ENCODE measurements at places on chromosomes 7 and 10.
A peak's percentile ranks its signal among the peaks of the same experiment; 100 is the strongest.

GRCh38 chr7:152462995-152463708, 27.3 kb upstream of the KMT2C start:
- DNase-seq: peak; percentile 48

DNA sequence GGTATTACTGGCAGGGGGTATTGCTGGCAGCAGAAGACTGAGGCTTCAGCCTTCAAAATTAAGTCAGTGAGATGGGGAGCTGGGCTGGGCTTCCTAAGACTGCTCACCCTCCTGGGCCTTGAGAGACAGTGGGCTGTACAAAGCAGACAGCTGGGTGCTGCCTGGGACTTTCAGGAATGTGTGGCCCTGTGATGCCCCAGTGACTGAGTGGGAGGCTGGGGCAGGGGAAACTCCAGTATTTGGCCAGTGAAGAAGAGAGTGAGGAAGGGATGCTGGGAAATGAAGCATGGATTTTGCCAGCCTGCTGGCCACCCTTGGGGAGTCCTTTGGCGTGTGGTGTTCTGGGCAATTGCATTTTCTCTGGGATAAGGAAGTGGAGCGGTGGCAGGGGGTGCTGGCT, 442 bp downstream of the ANKRD2 start:
- DNase-seq: no peak

DNA sequence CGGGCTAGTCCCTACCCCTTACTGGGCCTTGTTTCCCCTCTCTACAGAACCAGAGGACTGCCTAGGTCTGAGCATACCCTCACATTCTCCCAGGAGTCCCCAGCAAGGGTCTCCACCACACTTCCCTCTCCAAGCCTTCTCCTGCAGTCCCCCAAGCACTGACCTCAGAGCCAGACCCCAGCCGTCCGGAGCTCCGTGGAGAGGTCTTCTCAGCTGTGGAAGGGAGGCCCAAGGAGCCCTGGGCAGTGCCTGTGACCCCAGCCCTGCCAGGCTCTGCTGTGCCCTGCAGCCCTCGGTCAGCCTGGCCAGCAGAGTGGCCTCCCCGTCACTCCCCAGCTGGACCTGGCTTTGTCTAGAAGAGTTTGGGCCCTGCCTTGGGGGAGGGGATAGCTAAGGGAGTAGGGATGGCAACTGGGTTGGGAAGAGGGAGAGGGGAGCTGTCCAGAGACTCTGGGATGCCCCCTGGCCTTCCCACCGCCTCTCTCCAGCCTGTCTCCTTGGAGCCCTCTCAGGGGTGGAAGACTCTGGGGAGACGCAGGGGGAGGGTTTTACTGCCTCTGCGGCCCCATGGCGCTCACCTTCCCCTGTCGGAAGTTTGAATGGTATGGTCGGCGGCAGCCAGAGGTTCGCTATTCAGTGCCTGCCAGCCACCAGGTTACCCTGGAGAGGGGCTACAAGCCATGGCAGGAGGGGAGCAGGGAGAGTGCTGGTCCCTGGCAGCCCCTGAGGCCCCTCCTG, at the start of gene C10orf105:
Gene C10orf105, minus strand, starts transcription at position 315 of the 738 bp plus-strand sequence. CDS start 3,441 bp downstream, outside the sequence.
- DNase-seq: no peak

- no peak for DNase-seq
Observed at GRCh38 chr7:87128861-87129267, 23.4 kb upstream of the DMTF1 start.

GRCh38 chr10:48536916-48537890, 67.7 kb downstream of the ARHGAP22 start:
- no peak for DNase-seq

GRCh38 chr7:3787717-3788264, 486.7 kb downstream of the SDK1 start:
- no peak for DNase-seq

- DNase-seq: peak; percentile 83
Observed at GRCh38 chr10:74822521-74823089, 3.8 kb upstream of the KAT6B start.

- DNase-seq: peak; percentile 83
Observed at GRCh38 chr10:126387931-126388911, at the start of gene ADAM12. Gene ADAM12 (minus strand): TSS chr10:126388477. CDS start chr10:126388145, 332 bp downstream.

DNA sequence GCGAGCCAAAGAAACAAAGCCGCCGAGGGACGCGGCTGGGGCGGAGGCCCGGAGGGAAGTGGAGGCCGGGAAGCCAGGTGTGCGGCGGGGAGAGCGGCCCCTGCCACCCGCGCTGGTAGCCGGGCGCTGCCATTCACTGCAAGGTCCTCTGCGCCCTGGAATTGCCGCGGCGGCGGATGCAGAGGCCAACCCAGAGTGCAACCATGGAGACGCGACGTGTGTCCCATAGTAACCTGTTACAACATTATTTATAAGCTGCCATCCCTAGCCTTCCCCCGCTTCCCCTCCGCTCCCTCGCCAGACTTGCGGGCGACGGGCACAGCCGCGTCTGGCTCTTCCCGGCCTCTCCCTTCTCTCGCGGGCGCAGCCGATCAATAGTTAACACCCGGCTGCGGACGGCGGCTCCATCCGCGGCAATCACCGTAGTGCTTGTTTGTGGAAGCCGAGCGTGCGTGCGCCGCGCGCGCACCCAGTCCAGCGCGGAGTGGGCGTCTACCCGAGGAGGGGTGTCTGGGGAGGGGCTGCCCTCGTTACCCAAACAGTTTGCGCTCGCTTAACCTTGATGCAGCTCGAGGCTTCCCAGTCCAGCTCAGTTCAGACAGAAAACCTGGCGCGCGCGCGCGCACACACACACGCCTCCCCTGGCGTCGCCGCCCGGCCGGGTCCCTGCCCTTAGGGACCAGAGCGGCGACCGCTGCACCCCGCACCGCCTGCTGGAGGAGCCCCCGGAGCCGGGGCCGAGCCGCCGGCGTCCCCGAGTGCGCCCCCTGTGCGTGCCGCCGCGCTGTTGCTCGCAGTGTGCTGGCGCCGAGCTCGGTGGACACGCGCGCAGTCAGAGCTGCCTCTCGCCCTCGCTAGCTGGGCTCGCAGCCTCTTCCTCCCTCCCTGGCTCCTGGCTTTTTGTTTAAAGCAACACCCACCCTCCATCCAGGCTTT, 165.4 kb upstream of the DPP6 start:
- DNase-seq: no peak

- DNase-seq: no peak
Observed at GRCh38 chr7:123260428-123260960, 60.7 kb upstream of the SLC13A1 start.

DNA sequence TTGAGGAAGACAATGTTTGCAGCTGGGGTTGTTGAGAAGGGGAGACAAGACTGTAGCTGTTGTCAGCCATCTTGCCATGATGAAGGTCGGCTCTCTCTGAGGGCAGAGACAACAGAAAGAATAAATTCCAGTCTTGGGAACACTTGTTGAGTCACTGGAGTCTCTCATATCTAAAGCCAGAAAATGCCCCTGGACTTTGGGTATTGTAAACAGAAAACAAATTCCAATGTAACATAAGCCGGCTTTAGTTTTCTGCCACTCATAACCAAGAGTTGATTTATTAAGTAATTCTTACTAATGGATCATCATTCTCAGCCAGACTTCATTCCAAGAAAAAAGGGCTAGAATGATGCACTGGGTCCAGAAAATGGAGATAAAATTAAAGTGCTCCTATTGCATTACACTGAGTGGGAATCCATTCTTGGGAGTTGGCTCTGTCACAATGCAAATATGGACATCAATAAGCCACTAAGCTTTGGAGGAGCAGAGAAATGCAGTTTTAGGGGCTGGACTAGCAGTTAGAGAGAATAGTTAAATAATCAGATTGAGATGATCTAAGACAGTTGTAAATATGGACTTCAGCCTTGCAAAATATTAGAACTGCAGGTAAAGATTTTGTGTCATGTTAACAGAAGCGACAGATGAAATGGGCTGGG, 78.9 kb downstream of the ADAM12 start:
- no peak for DNase-seq

- no peak for DNase-seq
Observed at GRCh38 chr7:94252971-94253370, 141.7 kb upstream of the COL1A2 start.

- peak; percentile 51 for DNase-seq
Observed at GRCh38 chr7:1954366-1955004, 278.3 kb downstream of the MAD1L1 start.

DNA sequence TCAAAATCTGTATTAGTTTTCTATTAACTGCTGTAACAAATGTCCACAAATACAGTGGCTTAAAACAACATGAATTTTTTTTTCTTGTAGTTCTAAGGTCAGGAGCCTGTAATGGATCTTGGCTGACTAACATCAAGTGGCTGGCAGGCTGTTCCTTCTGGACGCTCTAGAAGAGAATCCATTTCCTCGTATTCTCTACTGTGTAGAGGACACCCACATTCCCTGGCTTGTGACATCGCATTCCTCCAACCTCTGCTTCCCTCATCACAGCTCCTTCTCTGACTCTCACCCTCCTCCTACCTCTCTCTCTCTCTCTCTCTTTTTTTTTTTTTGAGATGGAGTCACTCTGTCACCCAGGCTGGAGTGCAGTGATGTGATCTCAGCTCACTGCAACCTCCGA, 4.8 kb upstream of the CALHM1 start:
- peak; percentile 53 for DNase-seq

- no peak for DNase-seq
Observed at GRCh38 chr7:101553018-101553770, 75.9 kb downstream of the MYL10 start.

- DNase-seq: no peak
Observed at GRCh38 chr7:148665221-148665620, 33.5 kb upstream of the CUL1 start.

DNA sequence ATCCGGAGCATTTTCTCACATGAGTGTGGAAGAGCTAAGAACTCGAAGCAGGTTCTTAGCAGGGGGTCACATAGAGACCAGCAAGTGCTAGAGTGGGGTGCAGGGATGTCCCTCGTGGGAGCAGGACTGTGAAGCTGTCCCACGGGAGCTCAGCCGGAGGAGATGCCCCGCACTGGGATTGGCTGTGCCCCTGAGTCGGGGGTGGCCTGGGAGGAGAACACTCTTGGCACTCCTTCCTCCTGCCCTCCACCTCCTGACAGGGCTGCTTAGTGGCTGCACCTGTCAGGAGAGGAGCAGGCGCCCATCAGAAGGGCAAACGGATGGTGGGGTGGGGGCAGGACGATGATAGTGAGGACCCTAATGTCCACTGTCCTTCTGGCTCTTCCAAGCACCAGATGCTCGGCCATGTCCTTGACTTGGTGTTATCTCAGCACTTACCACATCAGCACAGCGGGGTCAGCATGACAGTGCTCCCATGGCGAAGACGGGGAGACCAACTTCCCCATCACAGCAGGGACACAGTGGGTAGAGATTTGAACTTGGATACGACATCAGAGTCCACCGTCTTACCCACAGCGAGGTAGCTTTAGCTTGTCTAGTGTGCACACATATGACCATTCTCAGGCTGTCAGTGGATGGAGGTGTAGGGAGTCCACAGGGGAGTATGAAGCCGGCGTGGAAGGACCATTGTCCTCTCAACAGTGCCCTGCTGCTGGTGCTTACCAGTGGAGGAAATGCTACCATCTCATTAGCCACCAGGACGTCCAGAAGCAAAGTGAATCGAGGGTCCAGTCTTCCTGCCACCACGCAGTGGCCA, 142.5 kb upstream of the SHH start:
- no peak for DNase-seq

- no peak for DNase-seq
Observed at GRCh38 chr10:132836248-132836831, 50.4 kb upstream of the NKX6-2 start.

DNA sequence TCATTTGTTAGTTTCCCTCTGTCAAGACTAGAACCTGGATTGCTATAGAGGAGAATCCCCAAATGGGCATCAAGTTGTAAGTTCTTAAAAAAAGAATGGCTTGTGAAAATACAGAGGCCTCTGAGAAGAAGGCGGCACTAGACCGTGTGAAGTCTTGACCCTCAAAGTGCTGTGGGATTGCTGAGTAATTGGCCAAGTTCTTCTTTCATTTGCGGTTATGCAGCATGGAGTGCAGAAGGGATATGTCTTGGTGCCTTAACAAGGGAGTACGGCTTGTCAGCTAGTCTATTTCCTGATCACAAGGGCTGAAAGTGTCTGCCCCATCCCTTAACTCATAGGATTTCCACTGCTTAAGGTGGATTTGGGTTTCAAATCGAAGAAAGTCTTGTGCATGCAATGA, 81.2 kb downstream of the MKX start:
- no peak for DNase-seq

- DNase-seq: peak; percentile 17
Observed at GRCh38 chr10:82981137-82981723, 1106.2 kb downstream of the NRG3 start.

GRCh38 chr10:93452143-93452542, 30.0 kb downstream of the MYOF start:
- DNase-seq: no peak

GRCh38 chr7:98133621-98134303, 27.1 kb downstream of the LMTK2 start:
- DNase-seq: peak; percentile 57

GRCh38 chr10:72259491-72260238, 14.1 kb upstream of the DDIT4 start:
- DNase-seq: peak; percentile 87

DNA sequence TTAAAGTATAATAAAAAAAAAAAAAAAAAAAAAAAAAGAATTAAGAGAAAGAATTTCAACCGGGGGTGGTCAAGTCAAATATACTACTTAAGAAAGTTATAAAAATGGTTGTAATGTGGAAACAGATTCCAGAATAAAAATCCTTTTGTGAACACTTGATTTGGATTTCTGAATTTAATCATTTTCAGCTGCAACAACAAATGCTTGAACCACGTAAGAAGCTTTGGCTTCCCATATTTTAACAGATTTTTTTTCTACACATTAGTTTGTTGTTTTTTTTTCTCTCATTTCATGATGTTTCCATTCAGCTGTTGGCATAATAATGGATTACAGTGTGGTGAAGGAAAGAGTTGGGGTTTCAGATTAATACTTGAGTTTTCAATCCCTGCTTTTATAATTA, 137.3 kb upstream of the AGR3 start:
- DNase-seq: peak; percentile 28

DNA sequence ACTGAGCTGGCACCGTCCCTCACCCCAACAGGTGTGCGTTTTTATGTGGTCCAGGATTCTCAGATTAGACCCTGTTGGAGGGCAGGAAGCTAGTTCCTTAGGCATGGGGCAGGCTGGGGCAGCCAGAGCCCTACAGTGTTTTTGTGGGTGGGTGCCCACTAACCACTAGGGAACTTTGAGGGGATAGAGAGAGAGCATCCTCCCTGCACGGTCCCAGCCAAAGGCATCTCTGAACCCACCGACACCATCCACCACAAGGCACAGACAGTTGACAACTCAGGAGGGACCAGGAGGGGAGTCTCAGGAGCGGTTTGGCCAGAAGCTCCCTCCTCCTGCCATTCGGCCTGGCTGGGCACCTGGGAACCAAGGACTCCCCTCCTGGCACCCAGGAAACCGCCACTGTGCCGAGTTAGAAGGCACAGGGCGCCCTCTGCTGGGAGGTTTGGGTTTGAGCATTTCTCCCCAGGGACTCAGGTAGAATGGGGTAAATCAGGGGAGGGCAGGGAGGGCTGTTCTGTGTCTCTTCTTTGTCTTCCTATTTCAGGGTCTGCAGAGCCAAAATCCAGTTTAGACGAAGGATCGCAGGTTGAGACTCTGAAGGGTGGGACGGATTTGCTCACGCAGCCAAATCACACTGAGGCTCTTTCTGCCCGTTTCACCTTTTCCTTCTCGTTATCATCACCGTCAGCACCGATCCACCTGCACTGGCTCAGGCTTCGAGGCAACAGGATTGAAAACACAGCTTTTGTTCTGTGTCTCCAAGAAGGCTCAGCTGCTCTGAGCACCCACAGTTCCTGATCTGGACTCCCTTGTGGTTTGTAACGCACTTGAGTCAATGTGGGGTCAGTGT, 84.8 kb upstream of the COL13A1 start:
- DNase-seq: no peak

- no peak for DNase-seq
Observed at GRCh38 chr7:152076324-152076821, 50.9 kb downstream of the GALNT11 start.

Measured in foreskin fibroblast (primary cell).